CD4-positive, alpha-beta T cell treated with Interleukin-15 for 1 hour (primary cell): ENCODE measurements at places on chromosomes 11 and 22.

GRCh38 chr22:31659246-31659645, 2.8 kb downstream of the PISD start:
- no peak for DNase-seq

GRCh38 chr11:126083829-126084607, 21.4 kb upstream of the CDON start:
- no peak for DNase-seq

GRCh38 chr22:35172442-35172841, 84.9 kb upstream of the HMGXB4 start:
- DNase-seq: no peak

DNA sequence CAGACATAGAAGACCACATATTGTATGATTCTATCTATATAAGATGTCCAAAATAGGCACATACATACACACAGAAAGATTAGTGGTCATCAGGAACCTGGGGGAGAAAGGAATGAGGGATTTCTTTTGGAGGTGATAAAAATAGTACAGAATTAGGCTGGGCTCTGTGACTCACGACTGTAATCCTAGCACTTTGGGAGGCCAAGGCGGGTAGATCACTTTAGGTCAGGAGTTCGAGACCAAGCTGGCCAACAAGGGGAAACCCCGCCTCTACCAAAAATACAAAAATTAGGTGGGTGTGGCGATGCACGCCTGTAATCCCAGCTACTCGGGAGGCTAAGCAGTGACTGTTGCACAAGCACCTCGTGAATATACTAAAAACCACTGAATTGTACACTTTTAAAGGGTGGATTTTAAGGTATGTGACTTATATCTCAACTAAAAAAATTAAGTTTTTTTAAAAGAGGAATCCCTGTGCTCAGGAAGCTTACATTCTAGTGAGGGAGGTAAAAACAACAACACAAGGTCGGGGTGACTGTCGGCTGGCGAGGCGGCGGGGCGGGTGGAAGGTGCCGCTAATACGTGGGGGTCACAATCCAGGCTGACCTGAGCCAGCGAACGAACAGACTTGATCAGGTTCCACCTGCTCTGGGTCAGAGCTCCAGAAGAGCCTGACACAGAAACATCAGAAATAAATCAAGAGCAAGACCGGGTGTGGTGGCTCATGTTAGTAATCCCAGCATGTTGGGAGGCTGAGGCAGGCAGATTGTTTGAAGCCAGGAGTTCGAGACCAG, 25.3 kb upstream of the TESMIN start:
- DNase-seq: no peak

DNA sequence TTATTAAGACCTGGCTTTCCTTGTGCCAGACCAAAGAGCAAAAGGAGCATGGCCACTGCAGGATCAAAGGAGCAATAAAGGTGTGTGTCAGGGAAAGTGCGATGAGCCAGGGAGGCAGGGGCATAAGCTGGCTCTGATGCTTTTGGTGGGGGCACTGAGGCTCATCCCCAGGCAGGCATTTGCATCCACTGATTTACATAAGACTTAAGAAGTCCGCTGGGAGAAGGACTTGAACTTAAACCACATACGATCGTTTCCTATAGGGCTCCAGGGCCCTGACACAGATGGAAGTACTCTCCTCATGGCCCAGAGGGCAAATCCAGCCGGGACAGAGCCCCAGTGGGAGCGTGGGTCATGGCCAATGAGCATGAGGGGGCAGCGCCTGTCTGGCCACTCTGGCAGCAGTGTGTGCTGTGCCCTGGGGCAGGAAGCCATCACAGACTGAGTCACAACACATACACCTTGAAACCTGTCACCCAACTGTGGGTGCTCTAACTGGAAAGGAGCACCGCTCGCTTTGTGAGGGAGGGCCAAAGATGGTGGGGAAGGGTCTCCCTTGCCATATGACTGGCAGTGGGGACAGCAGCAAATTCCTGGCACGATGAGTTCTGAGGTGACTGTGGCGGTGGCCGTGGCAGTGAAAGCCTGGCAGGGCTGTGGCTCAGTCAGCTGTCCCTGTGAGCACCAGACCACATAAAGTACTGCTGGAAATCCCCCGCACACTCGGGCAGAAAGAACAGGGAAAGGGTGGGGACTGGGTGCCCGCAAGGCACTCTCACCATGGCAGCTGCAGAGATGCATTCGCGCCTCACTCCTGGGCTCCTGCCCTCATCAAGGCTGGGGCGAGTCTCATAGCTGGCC, 79.4 kb upstream of the LMO1 start:
- no peak for DNase-seq

DNA sequence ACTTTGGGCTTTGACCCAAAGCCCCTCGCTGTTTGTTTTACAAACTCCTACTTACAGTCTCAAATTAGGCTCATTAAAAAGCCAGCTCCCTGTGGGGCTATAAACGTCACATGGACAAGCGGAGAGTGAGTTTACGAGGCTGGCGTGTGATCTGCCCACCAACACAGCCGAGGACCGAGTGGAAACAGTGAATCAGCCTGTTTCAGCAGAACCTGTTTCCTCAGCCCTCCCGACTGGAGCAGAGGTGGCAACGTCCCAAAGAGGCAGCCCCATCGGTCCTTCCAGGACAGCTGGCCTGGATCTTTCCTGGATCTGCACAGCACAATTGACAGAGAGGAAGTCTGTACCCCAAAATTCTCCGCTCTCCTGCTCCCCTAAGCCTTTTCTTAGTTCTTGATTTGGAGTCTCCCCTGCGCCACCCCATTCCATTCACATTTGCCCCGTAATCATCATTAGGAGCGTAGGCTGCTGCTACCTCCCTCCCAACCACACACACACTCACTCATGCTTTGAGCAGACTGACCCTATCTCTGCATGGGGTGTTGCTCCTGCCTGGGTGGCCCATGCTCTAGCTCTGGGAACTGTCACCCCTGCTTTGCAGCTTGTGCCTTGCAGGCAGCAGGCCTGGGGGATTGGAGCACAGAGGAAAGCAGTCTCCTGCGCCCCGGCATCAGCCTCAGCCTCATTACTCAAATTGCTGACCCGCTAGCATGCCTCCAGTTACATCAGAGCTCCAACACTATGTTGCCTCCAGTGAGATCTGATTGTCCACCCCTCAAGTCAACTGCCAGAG, 117.8 kb downstream of the NAT10 start:
- no peak for DNase-seq

DNA sequence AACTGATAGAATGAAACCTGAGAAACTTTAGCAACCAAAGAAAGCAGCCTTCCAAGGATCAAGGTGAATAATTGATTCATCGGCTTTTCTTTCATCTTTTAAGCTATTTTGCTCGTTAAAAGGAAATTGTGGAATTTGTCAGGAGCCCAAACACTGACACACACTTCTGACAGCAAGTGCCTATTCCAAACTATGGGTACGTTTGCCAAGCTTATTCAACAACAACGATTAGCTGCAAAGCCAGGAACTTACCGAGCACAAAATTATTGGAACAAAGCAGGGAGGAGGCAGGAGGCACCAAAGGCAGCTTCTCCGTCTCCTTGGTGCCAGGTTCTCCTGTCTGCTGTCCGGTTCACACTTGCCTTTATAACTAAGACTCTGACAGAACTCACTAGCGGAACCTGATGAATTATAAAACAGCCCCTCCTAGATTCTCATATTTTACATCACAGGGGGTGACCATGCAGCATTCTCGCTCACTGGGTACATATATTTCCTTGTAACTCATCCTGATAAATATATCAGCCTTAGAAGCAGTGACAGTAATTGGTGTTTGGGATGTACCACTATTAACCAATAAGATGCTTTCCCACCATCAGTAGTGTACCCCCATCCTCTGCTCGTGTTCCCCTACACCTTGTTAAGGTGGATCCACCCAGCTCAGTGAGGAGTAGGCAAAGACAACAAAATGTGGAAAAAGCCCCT, 395.9 kb upstream of the CCDC90B start:
- DNase-seq: no peak

DNA sequence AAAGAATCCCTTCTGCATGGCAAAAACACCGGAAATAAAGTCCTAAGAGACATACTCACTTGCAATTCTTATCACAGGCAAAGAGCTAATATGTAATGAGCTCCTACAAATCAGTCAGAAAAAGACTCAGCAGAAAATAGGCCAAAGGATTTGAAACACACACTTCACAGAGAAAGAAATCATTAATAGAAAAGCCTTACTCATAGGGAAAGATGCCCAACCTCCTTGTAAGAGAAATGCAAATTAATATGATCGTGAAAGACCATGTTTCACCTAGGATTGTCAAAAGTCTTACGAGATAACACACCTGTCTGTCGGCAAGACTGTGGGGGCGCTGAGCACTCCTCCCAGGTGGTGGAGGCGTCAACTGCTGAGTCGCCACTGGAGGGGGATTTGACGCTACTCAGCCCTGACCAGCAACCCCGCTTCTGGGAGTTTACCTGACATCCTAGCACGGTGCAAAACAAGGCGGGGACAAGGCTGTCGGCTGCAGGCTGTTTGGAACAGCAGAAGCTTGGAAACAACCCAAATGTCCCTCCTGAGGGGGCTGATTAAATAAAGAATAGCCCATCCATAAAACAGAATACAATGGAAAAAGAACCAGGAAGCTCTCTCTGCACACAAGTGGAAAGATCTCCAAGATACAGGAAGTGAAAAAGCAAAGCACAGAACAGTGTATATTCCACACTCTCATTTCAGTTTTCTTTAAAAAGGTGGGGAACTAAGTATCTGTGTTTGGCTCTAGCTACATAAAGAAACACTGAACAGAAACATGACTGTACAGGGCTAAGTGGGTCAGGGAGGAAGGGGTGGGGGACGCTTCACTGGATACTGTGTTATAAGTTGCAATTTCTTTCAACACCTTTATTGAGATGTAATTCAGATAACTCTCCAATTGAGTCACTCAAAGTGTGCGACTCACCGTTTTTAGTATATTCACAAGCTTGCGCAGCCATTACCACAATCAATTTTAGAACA, 11.5 kb downstream of the CSNK1E start:
- DNase-seq: peak; percentile 48

DNA sequence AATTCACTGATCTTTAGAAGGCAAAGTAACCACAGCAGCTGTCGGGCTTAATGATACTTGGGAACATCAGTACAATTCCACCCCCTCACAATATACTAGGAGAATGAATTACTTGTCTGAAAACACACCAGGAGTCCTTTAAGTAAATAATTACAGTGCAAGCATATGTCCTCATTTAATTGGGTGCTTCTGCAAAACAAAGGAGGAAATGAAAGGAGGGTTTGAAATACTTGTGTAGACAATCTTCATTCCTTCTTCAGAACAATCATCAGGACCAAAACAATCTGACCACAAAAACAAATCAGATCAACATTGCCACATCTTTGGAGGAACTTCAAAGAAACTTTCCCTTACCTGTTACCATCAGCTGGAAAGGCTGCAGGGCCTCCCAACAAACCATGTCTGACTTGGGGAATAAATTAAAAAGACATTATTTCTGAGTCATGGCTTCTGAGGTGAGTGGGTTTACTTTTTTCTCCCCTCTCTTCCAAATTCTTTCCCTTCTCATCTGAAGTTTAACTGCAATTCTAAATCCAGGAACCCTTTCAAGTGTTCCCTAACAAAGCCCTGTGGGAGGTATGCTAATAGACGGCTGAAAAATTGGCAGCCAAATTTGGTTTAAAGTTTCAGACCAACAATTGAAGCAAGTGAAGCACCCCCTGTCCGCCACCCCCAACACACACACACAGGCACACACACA, 12.5 kb upstream of the CCDC117 start:
- no peak for DNase-seq

DNA sequence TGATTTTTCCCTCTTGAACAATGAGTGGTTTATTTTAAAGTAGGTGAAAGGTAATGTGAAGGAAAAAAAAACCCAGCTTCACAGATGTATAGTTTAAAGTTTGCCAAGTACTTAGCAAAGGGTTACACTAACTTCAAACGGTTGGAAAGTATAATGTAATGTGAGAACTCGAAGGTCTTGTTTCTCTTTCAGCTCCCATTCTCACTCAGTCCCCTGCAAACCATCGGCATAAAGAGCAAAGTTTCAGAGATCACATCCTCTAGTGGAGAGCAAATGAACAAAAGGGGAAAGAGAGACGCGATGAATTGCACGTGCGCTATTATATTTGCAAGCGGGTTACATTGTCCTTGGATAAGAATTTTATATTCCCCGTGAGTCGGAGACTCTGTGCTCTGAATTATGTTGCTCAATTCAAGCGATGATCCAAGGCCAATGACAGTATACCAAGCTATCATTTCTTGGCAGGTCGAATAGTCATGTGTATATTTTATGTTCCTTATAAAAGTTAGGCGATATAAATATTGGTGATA, 37.6 kb upstream of the BIRC3 start:
- DNase-seq: no peak

DNA sequence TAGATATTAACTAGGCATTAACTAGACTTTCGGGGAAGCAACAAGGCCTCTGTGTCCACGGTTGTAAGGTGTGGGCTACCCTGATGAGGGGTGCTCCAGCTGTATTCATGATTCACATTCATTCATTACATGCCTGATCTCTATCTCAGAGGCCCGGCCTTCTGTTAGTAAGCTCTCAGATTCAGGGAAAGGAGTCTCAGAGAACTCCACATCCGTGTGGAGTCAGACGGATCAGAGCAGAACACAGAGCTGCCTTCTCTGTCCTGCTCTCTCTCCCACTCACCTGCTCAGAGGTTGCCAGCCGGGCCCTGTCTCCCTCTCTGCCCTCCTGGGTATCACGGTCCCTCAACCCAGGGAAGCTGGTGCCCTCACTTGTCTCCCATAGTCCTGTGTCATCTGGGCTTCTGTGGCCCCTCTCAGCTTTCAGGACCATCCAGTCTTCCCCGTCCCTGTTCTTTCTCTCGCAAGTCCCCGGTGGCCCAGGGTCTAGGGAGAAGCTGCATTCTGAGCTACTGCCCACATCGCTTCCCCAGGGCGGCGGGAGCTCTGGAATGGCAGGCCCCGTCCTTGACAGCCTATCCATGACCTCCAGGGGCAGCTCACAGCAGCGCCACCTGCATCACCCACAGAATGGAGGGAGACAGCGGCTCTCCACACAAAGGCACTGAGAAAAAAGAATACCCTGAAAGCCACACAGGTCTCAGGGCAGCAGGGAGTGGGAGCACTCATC, 4.3 kb downstream of the TP53AIP1 start:
- no peak for DNase-seq

DNA sequence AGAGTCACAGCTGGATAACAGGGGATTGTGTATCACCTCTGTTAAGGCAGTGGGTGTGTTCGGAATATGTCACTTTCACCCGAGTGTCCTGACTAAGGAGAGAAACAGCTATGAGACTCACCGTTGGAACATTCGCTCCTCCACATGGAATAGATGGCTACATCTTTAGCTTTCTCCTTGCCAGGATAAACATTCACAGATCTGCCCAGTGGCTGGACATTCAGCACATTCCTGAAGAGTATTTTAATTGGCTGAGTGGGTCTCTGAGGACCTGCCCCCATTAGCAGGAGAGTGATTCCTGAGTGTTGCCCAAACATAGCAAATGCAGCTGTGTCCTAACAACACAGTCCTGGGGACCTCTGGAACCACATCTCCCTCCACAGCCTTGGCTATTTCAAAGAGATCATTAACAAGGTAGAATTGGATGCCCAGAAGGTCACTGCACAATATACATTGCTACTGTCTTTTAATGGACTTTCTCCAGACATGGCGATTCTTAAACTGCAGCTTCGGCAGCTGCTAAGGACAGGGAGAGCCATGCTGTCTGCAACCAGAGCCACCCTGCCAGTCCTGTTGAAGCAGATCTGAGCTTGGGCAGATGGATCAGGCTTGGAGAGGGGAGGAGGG, 435.0 kb upstream of the CADM1 start:
- no peak for DNase-seq
